ENCODE measurements at places on chromosomes 16 and 17. TPM values are rescaled to one million over a fixed set of nuclear protein-coding genes. Genes with fewer than 3 reads are reported as not detected.

The CHRNE gene
- total RNA-seq: 0.45 TPM

The GRN gene
- total RNA-seq: 35.5 TPM

The NPIPA8 gene
- 0.54 TPM for total RNA-seq

The DOC2A gene
- total RNA-seq: 1.8 TPM

All from activated CD8-positive, alpha-beta T cell treated with anti-CD3 and anti-CD28 coated beads for 36 hours (primary cell).